ENCODE measurements at places on chromosomes 2 and 18.

- DNase-seq: no peak
Measured at GRCh38 chr18:30485078-30485477, 557.5 kb downstream of the DSC3 start.

- DNase-seq: no peak
Measured at GRCh38 chr2:189477756-189478155, 36.5 kb downstream of the WDR75 start.

DNA sequence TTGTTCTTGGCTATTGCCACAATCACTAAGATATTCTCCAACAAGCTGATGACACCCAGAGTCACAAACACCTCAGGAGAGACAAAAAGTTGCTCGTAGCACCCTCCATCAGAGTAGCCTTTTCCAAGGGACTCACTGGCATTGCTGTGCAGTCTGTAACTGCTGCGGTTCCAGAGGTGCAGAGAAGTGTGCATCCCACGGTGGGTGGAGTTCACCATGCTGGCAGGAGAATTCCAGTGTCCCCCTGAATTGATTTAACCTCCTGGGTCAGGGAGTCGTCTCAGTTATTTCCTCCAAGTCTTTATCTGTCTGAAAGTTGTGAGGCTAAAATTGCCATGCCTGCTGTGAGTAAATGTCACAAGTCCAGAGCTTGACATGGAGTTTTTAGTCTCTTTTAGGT lies 443 bp downstream of the MC4R start:
- DNase-seq: no peak

DNA sequence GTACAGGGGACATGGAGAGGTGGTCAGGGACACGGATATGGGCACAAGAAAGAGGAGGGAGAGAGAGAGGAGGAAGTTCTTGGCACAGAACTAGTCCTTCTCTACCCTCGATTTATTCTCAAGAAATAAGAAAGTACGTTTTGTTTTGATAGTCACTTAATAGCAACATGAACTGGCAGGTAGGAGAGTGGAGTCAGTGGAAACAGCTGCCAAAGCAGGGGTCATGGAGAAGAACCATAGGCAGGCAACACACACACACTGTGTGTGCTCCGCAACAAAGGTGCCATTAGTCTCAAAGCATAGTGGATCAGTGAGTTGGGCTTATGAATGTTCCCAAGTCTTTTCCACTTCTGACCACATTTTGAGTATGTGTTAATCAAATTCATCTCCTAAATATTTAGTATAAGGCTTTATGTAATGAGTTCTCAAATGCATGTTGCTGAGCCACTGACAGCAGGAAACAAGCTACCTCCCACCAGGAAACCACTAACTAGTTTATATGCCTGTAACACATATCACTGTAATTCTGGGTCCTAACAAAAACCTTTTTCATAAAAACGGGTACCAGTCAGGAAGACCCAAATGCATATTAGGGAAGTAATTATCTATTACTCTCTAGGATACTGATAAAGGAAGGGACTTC lies 41.1 kb downstream of the IWS1 start:
- no peak for DNase-seq

DNA sequence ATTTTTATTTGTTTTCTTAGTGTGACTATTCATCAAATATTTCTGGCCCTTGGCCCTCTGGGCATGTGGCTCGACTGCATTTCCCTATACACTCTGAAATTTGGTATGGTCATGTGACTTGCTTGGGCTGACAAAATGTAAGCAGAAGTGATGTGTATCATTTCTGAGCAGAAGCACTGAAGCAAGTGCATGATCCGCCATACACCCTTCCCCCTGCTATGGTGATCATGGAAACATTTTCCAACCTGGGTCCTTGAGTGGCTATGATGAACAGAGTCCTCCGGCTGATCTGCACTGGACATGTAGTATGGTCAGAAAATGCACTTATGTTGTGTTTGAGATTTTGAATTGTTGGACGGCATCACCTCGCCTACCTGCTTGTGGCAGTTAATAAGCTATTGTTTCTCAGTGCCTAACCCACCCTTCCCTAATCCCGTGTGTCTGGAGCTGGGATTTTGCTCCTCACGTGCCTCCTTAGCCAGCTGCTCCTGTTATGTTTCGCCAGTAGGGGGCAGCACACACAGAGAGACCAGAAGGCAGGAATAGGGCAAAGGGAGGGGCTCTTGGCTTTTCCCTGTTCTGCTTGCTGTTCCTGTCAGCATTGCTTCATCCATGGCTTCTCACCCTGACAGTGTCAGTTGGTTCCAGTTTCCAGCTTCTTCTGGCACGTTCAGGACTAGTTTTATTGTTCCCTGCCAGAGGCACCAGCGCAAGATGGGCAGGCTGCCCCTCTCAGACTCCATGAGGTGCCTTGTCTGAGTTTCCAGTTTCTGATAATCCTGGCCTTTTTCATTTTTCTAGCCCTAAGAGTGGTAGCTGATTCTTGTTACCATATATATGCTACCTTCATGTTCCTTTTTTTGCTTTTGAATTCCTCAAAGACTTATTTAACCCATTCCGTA lies 207.4 kb downstream of the ARL6IP6 start:
- DNase-seq: peak; percentile 2

DNA sequence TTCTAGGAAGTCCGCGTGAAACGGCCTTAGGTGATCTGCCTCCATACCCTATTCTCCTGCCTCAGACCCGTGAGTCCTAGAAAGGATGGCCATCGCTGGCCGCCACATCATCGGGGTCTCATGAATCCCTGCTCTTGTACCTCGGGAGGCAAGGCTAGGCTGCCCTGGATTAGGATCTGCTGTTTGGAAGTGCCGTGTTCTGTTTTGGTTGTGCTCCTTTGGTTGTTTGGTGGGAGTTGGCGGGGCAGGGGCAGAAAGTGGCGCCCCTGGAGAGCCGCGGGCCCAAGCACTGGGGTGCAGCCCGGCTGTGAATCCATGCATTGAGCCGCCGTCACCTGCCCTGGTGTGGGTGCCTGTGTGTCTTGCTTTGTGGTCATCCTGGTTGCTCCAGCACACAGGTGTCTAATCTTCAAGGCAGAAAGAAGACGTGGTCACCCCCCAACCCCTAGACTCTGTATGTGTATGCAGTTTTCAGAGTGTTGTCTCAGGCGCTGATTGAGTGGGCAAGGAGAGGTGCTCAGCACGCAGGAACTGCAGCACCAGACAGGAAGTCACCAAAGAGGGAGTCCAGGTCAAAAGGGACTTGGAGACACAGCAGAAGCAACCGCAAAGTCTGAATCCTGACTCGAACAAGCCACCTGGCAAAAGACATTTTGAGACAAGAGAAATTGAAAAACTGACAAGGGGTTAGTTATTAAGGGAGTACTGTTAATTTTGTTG lies 80.0 kb upstream of the LDLRAD4 start:
- no peak for DNase-seq

DNA sequence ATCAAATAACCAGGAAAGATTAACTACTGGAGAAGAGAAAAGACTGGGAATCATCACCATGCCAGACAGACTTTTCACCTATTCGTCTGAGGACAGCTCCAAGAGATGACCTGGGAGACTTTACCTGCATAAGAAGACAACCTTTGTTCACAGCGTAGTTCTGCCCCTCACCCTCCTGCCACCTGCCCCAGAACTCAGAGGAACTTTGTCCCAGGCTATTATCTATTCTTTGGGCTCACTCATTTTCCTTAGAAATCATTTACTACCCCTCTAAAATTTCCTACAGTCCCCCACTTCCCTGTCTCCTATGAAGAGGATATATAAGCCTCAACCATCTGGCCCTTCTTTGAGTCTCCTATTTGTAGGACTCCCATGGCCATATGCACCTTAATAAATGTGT lies 19.3 kb upstream of the COPS8 start:
- no peak for DNase-seq

DNA sequence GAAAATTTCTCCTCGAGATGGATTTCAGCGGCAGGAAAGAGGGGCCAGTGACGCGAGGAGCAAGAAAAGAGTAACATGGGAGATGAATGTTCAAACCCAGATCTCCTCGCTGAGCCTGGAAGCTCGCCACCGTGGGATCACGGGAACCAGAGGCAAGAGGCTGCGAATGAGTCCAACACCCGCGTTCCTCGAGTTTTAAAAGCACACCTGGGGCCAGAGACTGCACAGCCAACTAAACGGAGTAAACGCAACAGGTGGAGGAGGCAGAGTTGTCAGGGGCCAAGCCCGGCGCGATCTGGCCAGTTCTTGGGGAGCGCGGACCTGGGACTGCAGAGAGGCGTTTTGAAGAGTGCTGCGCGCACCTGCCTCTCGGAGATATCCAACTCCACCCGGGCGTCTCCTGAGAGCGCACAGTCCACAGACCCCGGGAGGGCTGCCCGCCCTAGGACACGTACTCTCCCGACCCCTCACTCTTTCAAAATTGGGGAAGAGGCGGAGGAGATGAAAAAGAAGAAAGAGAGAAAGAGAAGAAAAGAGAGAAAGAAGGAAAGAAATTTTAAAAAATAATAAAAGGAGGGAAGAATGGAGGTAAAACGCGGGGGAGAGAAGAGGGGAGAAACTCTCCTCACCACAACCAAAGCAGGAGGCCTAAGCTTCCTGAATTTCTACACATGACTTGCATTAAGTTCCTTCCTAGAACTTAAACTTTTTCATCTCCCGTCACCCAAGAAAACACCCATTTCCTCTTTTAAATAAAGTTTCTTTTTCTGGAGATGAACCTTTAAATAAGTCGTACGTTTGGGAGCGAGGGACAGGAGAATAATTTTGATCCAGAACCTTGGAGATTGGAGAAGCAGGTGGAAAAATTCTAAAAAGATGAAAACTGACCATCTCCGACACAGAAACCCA lies 5.3 kb upstream of the PAX3 start:
- no peak for DNase-seq

DNA sequence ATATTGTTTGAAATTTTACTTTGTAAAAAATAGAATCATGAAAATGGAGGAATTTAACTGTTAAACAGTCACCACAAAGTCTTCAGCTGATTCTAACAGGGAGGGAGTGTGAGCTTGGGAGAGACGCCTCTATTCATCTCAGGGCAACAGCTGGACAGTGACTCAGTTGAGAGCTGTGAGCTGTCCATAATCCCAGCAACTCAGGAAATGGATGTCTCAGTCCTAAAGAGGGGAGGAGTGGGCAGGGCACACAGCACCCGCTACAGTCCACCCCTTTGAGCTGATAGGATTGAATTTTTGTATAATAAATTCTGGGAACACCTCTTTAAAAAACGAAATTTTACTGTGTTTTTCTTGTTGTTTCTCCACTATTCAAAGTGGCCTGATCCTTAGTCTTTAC lies 255.1 kb upstream of the THUMPD2 start:
- DNase-seq: no peak

DNA sequence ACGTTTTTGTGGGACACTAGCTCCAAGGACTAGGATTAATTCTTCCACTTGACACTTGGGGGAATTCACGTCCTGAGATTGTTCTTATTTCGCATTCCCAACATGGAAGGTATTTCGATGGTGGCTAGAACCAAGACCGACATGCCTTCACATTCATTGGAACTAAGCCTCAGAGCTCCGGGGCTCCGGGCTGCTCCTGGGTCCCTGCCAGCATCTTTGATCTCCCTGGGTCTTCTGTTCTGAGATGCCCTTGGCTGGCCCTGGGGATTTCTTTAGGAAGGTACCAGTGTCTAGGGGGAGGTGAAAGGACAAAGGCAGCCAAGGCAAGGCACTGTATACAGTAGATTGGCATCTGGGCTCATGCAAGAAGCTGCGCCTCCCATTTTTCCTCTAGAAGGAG lies 76.8 kb downstream of the DYSF start:
- no peak for DNase-seq

DNA sequence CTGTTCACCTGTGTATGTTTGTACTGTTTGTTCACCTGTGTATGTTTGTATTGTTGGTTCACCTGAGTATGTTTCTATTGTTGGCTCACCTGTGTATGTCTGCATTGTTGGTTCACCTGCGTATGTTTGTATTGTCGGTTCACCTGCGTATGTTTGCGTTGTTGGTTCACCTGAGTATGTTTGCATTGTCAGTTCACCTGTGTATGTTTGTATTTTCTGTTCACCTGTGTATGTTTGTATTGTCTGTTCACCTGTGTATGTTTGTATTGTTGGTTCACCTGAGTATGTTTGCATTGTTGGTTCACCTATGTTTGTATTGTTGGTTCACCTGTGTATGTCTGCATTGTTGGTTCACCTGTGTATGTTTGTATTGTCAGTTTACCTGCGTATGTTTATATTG lies 14.6 kb downstream of the ADI1 start:
- DNase-seq: no peak

DNA sequence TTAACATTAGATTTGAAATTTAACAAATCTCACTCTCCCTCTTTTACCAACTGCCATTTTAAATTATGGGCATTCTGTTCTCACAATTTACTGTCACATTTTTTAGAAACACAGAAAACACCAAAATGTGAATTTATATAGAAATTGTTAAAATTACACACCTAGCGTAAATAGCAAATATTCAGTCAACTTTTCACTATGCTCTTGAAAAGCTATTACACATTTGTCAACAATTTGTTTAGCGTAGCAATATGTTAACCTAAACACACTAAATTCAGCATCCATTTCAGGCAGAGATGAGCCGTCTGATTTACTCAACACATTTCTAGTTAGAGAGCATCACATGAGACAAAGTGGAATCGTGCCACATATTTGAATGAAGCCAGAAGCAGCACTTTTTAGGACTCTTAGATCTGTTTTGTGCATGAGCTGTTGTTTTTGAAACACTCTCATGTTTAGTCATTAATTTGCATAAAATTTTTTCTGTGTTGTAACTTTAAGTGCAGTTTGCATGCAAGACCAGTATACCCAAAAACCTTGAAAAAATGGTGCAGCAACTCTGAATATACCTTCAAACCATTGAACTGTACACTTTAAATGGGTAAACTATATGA lies 8.2 kb downstream of the TTC32 start:
- no peak for DNase-seq

DNA sequence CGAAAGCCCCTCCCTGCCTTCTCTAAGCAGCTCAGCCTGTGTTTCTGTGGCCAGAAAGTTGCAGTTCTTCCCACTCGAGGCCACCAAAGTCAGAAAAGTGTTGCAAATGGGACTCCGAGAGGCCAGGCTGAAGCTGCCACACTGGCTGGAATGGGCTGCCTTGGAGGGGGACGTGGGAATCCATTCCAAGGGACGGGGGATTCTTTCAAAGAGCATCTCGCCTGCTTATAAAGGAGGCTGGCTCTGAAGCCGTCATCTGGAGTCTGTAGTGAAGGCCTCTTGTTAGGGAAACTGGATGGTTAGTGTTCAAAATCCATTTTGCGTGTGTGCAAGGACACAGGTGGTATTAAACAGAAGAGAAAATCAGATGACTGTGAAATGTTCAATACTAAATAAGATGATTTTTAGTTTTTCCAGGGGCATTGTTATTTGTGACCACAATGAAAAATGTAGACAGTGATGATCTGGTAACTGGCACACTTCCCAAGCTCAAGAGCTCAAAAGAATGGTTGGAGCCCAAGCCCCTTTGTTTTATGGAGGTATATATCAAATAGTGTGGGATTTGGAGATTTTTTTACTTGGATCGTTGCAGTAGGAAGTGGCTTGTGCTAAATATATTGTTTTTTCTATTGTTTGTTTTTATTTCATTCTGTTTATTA lies 782 bp downstream of the FAM228B start:
- no peak for DNase-seq

DNA sequence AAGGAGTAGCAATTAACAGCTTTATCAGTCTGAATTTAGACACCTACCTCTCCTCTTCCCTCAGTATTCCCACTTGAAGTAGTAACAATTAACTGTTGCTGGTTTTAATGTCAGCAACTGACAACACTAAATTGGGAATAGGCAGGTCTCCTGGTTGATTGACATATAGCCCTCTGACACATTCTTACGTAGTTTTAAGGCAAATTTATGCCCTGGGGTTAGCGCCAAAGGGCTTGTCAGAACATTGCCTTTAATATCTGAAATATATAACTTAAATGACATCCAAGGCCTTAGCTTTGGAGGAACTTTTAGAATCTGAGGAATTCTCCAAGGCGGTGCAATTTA lies 7.4 kb downstream of the ASXL3 start:
- DNase-seq: no peak

Data from activated CD4-positive, alpha-beta T cell treated with anti-CD3 and anti-CD28 coated beads for 4 hours (primary cell).